Vagina (tissue), 2 donors: ENCODE measurements at places on chromosomes 7 and 10.

DNA sequence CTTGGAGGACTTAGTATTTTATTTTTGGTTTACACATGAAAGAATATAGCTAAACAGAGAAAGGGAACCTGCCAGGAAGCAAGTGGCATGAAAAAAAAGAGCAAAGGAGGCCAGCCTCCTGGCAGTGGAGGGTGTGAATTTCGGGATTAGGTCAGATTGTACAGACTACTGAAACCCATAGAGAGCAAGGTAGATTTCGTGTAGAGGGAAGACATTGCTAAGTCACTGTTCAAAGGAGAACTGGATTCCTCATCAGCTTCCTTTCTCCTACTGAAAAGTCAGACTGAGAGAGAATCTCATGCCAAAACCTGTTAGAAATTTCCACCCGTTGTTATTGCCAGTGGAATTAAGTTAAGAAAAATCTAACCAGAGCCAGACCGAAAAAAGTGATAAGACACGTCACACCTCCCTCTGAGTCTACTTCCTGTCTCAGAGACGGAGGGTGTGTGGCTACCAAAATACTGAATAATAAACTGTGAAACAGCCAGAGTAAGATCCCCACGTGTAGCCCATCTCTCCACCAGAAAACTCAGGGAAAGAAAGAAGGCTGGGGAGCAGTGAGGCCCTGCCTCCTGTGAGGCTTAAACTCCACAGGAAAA, 118.8 kb downstream of the SKIDA1 start:
- no peak for DNase-seq

DNA sequence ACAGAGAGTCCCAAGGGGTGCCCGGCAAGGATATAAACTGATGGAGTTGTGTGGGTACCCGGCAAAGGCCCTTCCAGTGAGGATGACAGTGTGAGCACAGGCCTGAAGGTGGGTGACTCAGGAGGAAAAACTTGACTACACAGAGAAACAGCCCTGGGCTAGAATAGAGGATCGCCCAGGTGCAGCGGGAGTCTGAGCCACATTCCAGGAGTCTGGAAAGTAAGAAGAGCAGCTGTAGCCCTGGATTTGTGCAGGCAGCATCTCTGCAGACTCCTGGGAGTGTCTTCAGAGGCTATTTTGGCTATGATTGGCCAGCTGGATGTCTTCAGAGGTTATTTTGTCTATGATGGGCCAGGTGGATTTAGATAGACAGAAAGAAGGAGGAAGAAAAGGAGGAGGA, 367.6 kb upstream of the MKI67 start:
- DNase-seq, result no peak

- DNase-seq, result no peak
These were observed 104.2 kb upstream of the CHST15 start for GRCh38 chr10:124197371-124198124.

GRCh38 chr10:131090761-131091661, 220.5 kb downstream of the TCERG1L start:
- DNase-seq, result no peak

DNA sequence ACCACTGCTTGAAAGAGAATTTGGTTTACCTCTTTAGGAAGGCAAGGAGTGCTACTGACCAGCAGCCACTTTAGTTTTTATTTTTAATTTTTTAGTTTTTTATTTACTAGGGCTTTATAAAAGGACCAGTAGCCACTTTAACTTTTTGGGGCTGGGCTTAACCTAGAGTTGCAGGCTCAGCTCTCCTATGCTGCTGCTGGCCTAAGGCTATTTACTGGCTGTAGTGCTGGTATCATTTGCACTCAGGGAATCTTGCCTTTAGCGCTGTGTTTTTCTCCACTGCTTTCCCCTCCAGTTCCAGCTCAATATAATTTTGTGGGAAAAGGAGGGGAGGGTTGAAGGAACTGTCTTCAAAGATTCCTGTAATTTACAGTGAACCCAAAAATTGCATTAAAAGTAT, 13.4 kb downstream of the HPS1 start:
- no peak for DNase-seq

DNA sequence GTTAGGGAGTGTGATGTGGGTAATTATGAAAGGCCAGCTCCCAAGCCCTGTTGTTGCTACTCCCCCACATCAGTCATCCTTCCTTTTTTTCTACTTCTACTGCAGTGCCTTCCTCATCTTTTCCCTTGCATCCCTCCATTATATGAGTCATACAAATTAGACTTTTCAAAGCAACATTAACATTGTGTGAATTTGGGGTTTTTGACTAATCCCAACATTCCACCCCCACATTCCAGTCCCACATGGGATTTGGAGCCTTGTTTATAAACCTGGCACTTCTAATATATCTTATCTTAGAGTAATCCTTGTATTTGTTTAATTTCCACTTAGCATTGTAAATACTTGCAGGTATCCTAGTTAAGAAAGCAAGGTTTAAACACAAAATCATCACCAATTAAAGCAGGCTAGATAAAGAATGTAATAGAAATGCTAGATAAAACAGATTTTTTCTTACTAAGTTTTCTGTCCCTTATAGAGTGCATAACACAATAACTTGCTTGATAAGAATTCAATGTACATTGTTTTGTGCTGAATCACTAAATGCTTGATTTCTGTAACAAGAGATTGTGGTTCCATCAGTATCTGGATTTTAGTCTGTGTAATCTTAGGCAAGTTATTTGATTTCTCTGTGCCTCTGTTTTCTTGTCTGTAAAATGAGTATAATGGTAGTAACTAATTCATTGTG, 165.8 kb downstream of the CFTR start:
- DNase-seq, result no peak

- DNase-seq, result no peak
These were observed 2.5 kb upstream of the KPNA7 start for GRCh38 chr7:99210265-99210970.

GRCh38 chr7:28481091-28481926, 69.0 kb downstream of the CREB5 start:
- no peak for DNase-seq

- peak; percentile 98 for DNase-seq
These were observed at the start of gene CHCHD3 for GRCh38 chr7:133081599-133082389. CHCHD3 (minus strand) TSS chr7:133082090; CDS start chr7:133081937, 153 bp downstream.

DNA sequence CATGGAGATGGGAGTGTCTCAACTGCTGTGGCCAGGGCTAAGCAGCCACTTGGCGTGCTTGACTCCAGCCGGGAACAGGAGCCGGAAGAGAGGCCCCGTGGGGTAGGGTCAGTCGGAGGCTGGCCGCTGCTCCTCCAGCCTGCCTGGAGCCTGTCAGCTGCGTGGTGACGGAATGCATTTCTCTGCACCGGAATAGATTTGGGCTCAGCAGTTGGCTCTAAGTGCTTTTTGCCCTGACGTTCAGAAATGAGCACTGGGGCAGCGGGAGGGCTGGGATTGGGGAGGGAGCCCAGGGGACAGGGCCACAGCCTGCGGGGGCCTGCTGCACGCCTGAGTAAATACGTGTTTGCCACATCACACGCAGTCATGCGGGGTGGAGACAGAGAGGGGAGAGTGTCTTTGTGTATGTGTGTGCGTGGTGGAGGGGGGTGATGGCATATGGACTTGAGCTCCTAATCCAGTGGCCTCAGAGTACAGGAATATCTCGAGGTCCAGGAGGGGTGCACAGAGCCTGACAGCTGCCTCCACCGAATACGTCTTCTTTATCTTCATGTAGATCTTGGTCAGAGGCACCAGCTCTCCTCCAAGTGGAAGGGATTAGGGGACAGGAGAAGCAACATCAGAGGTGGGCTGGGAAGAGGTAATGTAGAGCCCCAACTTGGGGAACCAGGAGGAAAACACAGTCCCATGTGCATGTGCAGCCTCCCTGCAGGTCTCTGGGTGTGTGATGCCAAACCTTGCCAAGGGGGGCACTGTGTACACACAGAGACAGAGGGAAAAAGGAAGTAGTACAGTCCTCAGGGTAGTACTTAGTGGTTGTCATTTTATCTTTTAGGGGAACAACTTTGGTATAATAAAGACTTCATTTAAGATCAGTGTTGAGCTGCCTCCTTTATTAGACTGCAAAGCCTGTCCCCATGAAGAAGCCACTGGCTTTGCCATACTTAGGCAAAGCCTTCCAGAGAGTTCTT, 151.4 kb downstream of the CDH23 start:
- no peak for DNase-seq

GRCh38 chr10:122264436-122264835, 6.7 kb upstream of the BTBD16 start:
- no peak for DNase-seq

DNA sequence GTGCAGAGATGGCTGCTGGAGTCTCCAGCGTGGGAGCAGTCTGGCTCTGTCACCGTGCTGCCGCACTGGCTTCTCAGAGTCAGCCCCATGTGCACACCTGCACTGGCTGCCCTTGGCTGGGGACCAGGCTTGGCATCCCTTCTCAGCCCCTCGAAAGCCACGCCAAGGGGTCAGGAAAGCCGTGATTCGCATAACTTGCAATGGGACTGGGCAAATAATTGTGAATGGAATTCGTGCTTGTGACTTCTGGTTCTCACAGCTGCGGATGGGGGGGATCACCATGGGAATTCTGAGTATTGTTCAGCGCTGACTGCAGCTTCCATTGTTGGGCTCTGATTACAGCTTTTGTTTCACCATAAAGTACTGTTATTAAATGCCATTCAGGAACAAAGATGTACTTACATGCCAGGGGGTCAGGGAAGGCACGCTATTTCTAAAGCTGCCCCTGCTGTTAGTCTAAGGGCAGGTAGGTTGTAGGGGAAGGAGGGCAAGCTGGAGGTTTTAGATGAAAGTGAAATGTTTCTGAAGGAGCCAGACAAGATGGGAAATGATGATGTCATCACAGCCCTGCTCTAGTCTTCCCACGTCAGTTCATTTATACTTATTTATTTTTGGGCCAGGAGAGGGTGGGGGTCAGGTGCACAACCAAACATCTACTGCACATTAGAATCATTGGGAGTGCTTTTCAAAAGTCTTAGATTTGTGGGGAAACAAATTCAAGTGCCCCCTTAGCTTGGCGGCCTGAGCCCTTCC, 5.8 kb upstream of the PLEKHA1 start:
- DNase-seq, result no peak

DNA sequence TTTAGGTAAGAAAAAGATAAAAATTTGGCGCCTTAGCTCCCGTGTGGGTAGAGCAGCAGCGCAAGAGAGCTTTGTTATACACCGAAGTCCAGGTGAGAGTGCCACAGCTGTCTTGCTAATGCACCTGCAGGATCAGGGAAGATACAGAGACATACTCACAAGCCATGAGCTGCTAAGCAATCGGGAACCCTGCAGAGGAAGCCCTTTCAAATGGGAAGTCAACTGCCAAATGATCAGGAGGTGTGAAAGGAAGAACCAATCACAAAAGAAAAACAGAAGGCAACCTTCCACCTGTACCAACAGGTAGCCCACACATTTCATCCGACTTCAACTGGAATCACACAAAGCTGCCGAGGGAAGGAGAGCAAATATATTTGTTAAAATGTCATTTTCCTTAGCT, 610.5 kb upstream of the PFKP start:
- DNase-seq, result no peak

- DNase-seq, result no peak
These were observed 3.2 kb downstream of the MMS19 start for GRCh38 chr10:97494863-97495506.

GRCh38 chr7:120984406-120984805, 4.1 kb upstream of the CPED1 start:
- DNase-seq, result no peak

- no peak for DNase-seq
These were observed 96.4 kb downstream of the FAS start for GRCh38 chr10:89086801-89087521.

DNA sequence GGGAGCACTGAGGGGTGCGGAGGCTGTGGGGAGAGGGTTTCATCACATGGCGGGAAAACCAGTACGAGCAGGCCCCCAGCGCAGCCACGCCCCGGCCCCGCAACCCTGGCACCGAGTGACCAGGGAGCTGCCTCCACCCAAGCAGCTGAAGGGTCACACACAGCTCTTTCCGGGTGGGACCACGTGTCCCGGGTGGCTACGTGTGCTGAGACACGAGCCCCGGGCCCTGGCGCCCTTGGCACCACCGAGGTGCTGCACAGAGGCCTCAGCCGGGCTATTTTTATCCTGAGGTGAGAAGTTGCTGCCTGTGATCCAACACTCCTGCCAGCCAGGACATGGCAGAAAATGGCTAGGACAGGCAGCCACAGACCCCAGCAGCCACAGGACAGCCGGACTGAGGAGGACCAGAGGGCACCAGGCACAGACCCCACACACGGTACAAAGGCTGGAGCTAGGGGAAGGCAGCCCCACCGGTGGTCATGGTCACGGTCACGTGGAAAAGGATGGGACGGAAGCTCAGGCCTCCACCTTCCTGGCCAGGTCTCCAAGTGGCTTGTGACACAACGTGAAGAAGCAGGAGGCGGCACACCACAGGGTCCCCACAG, 223.7 kb downstream of the MAD1L1 start:
- no peak for DNase-seq

- no peak for DNase-seq
These were observed 25.7 kb downstream of the PRKAG2 start for GRCh38 chr7:151851145-151851751.

DNA sequence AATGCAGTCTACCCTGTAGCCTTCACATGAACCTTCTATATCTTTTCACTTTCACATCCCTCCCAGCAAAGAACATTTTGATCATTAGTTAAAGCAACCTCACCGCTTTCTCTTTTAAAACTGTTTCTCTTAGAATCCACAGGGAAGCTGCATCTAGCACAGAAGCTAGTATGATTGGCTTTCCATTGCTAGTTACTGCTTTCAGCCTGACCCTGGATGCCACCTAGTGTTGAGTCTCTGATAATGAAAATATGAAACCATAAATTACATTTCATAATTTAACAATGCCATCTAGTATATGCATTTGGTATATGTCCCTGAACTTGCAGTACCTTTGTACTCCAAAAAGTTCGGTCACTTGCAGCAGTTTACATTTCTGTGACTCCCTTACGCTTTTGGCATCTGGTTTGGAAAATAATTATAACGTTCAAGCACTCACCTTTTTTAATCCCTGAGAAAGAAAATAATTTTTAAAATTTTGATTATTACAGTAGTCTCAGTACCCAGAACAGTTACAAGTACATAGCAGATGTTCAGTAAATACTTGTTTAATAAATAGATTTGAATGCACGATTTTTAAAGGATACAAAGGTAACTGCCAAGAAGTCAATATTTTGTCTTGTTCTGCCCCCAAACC, 22.7 kb downstream of the CISD1 start:
- DNase-seq, result no peak

- no peak for DNase-seq
These were observed 27.1 kb downstream of the OGDH start for GRCh38 chr7:44633254-44634186.

DNA sequence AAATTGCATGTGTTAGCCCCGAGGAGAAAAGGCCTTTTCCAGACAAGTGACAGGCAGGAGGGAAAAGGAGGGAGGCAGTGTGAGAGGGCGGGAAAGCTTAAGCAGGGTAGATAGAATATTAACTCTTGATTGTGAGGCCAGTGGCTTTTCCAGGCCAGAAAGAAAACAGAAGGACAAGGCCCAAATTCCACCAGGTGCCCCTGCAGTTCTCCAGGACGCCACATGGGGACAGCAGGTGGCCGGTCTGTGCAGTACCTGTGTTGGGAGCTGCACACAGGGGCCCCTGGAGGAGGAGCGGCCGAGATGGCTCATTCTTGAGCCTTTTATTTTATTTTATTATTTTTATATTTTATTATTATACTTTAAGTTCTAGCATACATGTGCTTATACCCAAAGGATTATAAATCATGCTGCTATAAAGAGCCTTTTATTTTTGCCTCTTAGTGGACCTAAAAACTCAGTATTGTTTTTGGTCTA, 141.3 kb upstream of the KLF14 start:
- DNase-seq, result no peak
